NCI-H1105 (cell line): ENCODE measurements at places on chromosomes 4 and X.

DNA sequence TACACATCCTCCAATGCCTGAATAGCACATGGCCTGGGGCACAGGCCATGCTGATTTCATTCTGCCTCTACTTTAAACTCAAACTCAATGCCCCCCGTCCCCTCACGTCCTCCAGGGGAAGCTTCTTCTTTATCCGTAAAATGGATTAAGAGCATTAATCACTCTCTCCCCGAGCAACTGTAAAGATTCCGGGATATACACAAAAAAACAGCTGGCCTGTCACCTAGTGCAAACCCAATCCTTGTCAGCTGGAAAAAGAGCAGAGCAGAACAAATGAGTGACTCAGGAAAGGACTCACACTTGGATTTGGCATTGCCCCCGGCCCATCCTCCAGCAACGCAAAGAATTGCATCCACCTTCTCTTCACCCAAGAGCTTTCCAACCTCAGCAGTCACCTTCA lies 7.8 kb downstream of the QDPR start:
- DNase-seq: no peak

DNA sequence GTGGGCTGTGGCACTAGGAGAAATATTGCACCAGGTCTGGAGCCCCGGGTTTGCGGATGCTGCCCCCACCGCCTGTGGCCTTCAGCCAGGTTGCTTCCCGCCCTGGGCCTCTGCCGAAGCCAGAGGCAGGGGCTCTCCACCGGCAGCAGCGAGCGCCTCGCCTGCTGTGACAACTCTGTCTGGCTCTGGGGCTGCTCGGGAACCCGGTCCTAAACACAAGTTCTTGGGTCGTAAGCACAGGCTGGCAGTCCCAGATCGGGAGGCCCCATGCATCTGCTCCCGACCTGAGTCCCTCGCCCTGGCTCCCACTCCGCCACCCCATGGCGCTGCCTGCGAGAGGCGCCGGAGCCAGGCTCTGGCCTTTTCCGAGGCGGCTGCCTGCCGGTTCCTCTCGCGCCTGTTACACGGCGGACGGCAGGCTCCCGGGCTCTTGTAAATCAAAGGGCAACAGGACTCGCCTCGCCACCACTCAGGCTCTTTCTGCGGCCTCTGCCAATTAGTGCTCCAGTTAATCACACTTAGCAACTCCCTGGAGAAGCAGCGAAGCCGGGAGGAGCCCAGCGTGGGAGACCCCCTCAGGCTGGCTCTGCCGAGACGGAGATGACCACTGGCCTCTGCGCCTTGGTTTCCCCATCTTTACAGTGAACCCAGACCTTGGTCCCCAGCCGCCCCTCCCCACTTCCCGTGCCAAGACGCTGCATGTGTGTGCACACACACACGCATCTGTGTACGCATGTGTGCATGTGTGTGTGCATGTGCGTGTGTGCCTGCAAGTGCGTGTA lies 109.2 kb downstream of the DCTD start:
- DNase-seq: no peak

- DNase-seq: no peak
Observed at GRCh38 chr4:85909851-85910250, 434.9 kb downstream of the ARHGAP24 start.

DNA sequence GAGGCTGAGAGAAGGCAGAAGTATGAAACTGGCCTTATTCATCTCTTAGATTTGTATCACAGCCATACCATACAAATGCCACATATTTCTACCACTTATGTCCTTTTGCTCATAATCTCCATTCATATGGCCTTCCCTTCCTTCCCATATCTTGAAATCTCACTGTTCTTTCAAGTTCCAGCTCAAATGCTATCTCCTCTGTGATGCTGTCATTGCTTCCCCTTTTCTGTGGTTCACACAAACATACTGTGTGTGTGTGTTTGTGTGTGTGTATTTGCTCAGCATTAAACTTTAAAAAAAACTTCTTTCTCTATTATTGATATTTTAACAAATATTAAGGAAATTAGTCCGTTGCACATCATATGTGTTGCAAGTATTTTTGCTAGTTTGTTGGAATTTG lies 26.7 kb downstream of the PHKA1 start:
- DNase-seq: no peak

GRCh38 chr4:151962138-151962823 lies 201.5 kb upstream of the GATB start:
- no peak for DNase-seq

DNA sequence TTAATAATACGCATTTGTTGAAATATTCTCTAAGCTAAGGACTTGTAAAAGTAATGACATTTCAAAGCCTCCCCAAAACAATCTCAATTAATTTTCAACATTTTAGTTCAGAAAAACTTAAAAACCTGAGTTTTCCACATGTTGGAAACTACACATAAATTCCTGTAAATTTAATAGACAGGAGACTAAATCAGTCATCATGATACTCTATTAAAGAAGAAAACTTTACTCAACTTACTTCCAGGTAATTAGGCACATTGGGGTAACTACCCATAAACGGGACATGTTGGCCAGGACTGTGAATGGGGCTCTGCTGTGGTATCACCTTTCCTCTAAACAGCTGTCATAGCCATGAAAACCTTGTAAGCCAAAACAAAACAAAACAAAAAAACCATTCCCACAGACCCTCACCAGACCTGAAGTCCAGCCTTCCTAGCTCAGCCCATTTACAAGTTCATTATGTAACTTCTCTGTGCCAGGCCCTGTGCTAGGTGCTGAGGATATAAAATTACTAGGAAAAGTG lies 96.4 kb upstream of the SMIM10 start:
- no peak for DNase-seq
